NAMALWA (cell line): ENCODE measurements at places on chromosomes 12 and 14.
A peak's percentile ranks its signal among the peaks of the same experiment; 100 is the strongest.

- DNase-seq, result peak; percentile 52
These were observed 15.6 kb downstream of the DTX1 start for GRCh38 chr12:113072136-113072535.

GRCh38 chr14:52091928-52092327, 23.1 kb upstream of the NID2 start:
- DNase-seq, result no peak

- no peak for DNase-seq
These were observed 33.3 kb upstream of the UBC start for GRCh38 chr12:124947561-124948398.

- DNase-seq, result no peak
These were observed 39.7 kb downstream of the AMN start for GRCh38 chr14:102962111-102962627.

- no peak for DNase-seq
These were observed 239 bp downstream of the ZFP36L1 start for GRCh38 chr14:68792678-68792978.

GRCh38 chr12:117025481-117026151, 73.6 kb downstream of the TESC start:
- DNase-seq, result peak; percentile 71

- DNase-seq, result no peak
These were observed 457.6 kb downstream of the ZFP36L1 start for GRCh38 chr14:68335312-68335711.

DNA sequence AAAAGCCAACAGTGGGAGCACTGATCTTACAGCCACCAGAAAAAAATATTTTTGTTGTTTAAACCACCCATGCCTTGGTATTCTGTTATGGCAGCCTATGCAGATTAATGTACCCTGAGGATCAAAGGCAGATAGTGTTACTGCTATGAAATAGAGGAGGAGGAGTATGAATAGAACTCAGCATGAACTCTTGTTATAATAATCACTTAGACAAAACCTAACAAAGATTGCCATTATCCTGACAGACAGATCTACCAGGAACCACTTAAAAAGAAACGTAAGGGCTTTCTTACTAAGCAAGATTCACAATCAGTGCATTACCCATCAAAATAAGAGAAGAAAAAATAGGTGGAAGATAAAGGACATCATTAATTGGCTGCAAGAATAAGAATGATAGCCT, 558.3 kb downstream of the GALC start:
- DNase-seq, result no peak

GRCh38 chr12:47870175-47870781, 34.5 kb downstream of the VDR start:
- DNase-seq, result peak; percentile 30

GRCh38 chr14:36099619-36100018, 76.9 kb downstream of the PTCSC3 start:
- DNase-seq, result no peak

DNA sequence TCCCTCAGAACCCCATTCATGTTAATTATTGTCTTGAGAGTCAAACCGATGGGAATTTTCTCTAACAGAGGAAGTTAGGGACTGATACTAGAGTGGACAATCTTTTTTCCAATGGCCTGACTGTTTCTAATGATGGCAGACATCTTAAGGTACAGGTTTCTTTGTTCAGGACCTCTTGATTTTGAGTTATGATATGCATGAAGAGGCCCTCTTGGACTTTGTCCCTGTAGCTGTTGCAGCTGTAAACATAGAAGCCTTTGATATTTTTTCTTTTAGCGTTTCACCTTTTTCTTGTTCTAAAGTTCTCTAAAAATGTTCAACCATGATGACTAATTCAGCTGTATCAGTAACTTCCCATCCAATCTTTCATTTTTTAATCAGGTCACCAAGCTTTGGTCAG, 53.0 kb downstream of the LGR5 start:
- no peak for DNase-seq

GRCh38 chr12:92467886-92468285, 234.9 kb upstream of the PLEKHG7 start:
- peak; percentile 51 for DNase-seq

DNA sequence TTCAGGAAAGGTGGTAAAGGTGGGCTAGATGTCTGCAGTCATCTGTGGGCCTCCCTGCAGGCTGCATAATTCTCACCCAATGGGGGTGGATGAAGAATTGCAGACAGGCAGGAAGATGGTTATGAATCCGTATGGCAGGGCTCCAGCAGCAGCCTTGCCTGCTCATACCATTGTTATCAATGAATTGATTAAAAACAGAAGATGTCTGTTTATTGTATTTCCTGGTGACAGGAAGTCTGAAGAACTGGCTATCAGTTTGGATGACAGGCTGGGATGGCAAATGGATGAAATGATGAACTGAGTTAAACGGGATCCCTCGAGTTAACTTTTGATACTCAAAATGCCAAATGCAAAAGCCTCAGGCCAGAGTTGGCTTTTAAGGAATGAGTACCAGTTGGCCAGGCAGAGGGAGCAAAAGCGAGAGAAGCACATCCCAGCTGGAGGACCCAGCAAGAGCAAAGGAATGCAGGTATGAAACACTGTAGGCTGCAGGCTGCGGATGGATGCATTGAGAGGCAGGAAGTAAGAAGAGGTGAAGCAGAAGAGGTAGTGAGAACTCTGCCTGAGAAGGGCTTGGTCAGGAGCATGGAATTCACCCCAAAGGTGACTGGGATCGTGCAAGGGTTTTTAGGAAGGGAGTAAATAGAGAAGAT, 550.0 kb upstream of the TBX3 start:
- no peak for DNase-seq

GRCh38 chr12:83676781-83677295, 990.1 kb downstream of the TMTC2 start:
- no peak for DNase-seq

DNA sequence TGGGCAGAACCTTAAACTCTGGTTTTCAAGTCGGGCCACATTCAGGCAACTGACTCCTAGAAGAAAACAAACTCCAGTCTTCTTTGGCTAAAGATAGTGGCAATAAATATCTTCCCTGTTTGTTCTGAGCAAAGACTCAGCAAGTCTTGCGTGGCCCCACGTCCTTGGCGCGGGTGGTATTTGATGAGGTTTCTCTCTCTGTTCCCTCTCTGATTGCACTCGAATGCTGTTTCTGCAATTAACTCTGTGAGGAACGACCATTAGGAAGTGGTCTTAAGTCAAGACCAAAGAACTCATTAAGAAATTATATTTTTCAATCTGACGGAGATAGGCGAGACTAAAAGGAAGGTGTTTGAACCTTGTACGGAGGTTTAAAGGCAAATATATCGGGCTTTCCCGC, 177.6 kb downstream of the TMEM132C start:
- DNase-seq, result no peak

DNA sequence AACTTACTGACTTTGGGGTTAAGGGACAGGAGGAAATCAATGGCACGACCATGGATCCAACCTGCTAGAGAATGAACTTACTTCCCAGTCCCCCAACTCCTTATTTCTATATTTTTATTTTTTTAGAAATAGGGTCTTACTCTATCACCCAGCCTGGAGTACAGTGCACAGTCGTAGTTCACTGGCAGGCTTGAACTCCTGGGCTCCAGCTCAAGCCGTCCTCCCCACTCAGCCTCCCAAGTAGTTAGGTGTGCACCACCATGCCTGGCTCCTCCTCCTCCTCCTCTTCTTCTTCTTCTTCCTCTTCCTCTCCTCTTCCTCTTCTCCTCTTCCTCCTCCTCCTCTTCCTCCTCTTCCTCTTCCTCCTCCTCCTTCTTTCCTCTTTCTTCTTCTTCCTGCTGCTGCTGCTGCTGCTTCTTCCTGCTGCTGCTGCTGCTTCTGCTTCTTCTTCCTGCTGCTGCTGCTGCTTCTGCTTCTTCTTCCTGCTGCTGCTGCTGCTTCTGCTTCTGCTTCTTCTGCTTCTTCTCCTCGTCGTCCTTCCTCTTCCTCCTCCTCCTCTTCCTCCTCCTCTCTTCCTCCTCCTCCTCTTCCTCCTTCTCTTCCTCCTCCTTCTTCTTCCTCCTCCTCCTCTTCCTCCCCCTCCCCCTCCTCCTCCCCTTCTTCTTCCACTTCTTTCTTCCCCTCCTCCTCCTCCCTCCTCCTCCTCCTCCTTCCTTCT, 390.1 kb upstream of the RGS6 start:
- DNase-seq, result no peak

DNA sequence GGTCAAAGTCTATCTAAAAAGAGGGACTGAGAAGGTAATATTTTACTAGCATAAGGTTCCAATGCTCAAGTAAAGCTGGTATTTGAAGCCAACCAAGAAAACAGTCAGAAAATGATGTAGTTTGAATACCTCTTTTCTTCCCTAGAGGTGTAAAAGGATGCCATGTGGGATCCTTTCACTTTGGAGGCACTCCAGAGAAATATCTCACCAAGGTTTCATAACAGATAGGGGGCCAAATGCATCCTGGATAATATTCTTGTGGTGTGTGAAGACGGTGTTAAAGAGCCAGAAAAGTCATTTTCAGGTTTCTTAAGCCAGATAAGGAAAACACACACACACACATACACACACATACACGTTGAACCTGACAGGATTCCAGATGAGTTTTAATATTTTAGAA, 136.1 kb upstream of the PRKD1 start:
- DNase-seq, result no peak

DNA sequence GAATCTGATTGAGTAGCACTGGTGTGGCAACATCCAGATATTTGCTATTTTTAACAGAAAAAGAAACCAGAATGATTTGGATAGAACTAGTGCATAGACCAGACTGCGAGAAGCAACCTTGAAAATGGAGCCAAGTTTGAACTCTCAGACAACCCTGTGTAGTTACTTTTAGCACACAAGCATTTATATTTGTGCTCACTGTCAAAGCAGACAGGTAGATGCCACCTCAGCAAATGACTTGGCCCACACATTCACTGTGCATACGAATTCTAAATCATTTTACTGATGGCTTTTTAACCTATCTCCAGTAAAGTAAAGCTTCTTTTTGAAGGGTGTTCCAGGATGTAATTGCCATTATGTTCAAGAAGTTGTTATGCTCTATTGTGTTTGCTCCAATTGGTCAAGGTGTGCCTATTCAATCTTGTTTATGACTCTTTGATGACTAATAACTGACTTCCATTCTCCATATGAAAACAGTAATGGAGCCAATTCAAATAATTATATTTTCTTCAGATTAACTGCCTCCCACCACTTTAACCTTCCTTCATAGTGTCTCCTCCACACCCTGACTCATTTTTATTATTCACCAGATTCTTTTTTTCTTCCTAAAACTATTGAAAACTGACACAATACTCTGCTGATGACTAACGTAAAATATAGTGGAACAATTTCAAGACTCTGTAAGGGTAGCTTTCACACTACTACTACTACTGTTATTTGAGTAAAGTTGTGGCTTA, 138.5 kb downstream of the CCER1 start:
- no peak for DNase-seq

DNA sequence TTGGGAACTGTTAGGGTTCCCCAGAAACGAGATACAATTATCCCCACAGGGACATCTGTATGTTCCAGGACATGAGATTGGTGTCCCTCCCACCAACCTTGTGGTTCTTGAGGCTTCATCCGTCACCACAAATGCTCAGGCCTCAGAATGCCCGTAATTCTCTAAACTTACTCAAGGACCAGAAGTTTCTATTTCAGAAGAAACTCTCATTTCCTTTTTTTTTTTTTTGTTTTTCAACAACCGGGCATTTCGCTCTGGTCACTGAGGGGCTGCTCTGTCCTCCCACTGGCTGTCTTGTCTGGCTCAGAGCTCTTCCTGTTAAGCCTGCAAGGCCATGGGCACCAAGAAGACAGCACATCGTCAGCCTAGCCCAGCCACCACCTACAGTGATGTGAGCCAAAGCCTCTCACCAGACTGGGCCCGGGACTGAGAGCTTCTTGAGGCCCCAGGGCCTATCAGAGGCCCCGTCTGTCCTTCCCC, 36.2 kb downstream of the VDR start:
- DNase-seq, result no peak

- DNase-seq, result peak; percentile 69
These were observed 1.3 kb upstream of the CD63 start for GRCh38 chr12:55729819-55730818.

DNA sequence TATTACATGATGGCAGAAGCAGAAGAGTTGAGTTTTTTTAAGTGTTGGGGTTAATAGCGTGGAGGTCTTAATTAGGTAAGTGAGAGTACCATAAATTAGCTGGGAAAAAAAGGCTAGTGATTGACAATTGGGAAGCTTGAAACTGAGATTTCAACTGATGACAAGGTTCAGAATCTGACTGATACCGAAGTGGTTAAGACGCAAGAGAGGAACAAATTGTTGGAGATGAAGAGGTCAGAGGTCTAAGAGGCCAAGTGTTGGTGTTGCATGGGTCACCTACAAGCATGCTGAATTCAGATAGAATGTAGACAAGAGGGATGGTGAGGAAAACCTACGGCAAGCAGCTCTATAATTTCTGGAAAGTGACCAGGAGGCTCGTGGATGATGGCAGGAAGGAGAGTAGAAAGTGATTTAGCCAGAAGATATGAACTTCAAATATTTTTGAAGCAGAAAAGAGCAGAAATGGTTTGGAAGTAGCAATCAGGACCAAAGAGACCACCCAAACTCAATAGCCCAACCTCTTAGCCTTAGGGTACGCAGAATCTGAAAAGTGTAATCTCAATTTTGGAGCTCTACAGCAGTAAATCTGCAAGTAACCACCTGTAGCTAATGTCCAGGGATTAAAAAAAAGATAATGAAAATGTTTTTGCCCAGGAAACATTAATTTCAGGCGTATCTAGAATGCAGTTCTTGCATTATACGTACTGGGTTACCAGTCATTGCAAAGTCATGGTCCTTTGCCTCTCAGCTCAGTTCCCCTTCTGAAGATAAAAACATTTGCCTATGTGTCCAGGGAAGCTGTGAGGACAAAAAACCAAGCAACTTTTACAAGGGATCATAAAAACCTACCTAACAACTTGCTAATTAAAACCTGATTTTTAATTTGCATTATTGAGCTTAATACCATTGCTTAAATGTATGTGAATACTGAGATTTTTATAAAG, 1.7 kb upstream of the TMPO start:
- peak; percentile 50 for DNase-seq

DNA sequence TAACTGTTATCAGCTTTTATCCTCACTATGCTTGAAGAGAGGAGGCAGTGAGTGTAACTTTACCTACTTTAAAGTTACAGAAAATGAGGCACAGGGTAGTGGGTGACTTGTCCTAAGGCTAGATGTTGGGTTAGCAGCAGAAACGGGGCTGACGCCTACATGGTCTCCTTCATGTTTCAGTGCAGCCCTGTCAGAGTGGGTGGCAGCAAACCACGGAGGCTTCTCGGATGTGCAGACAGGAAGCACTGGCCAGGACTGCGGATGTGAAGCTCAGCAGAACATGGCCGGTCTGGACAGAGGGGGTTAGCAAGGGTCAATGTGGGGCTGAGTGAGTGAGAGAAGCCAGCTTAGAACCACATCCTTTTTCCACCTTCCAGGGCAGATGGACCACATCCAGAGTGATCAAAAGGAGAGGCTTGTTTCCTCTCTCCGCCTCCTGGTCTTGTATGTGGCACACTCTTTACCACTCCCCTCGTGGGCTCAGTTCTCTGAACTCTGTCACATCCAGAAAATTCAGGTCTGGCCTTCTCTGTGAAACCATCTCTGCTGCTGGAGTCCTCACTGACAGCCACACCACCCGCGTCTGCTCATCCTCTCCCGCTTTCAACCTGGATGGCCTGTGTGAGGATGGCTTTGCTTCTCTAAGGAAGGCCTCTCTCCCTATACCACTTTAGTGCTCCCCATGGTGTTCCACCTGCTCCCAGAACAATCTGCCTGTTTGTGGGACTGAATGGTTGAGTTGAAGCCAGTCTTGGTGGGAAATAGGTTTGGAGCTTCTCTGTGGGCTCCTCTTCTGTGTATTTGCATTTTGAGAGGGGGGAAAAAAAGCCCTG, 14.1 kb downstream of the SUSD6 start:
- DNase-seq, result peak; percentile 30

- DNase-seq, result no peak
These were observed 4.5 kb downstream of the E2F7 start for GRCh38 chr12:77060883-77061240.
